Right ventricle myocardium superior (tissue), 1 donor: ENCODE measurements at places on chromosomes 7 and 10. TPM values are rescaled to one million over a fixed set of nuclear protein-coding genes. Genes with fewer than 3 reads are reported as not detected.

The IKZF1 gene
- 2.4 TPM for total RNA-seq

GRCh38 chr7:83161186-83161585 is 1.5 kb downstream of the PCLO start:
- no peak for DNase-seq

DNA sequence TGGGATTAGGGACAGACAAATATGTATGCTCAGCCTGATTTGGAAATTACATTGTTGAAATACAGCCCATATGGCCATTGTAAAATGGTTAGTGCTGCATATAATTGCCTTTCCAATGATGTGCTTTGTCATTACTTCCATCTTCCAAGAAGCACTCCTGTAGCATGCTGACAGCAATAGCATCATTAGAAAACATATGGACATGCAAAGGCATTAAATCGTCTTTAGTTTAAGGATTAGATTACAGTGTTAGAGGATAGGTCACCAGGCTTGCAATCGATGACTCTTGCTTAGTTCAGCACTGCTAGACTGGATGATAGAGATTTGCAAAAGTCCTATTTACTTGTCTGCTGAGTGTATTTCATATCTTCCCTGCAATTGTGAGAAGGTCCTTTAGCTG is 17.4 kb downstream of the AUTS2 start:
- no peak for DNase-seq

GRCh38 chr7:6675807-6676405 is 30.8 kb downstream of the ZNF12 start:
- no peak for DNase-seq

The MBLAC1 gene
- 2.6 TPM for total RNA-seq

The SNX10 gene
- 1.2 TPM for total RNA-seq

DNA sequence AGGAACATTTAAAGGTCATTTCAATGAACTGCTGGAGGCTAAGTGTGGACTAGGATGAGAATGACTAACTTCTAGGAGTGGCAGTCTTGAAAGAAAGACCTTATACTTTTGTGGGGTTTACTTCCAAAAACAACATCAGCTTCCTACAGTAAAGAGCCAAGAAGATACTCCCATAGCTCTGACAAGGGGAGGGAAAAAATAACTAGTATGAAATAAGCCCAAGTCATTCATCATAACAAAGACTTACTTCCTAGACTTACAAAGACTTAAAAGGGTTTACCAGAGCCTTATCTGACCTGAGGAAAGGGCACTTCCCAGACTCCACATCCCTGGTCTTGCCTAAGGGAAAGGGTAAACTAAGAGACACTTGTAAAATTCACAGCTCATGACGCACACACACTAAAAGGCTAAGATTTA is 31.7 kb downstream of the ARHGAP12 start:
- DNase-seq = no peak

The HMX3 gene
- not detected for total RNA-seq

The AUTS2 gene
- 5.2 TPM for total RNA-seq

DNA sequence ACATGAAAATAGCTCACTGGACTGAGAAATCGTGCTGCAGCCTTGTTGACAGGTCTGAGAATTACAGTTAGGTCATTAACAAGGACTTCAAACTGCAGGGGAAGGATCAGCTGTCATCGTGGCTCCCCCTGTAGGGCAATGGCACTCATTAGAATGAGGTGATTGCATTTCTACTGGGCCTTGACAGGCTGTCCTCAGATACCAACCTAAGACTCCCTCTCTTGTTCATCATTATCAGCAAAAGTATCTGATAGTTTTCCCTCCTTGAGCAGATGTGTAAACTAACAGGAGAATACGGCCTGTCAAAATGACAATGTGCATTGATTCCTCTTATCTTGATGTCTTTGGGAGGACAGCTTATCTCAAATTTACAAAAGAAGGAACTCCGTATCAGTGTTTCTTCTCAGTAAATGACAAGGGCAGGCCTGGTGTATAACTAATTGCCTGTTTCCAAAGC is 648.5 kb upstream of the LRRN3 start:
- no peak for DNase-seq

GRCh38 chr7:24665564-24666294 is 91.5 kb downstream of the GSDME start:
- no peak for DNase-seq

GRCh38 chr7:82406937-82407336 is 36.6 kb downstream of the CACNA2D1 start:
- DNase-seq = no peak

- no peak for DNase-seq
Observed at GRCh38 chr10:122295451-122295809, 24.3 kb downstream of the BTBD16 start.

The OPTN gene
- total RNA-seq = 149 TPM

GRCh38 chr7:75856536-75856935 is 22.3 kb upstream of the RHBDD2 start:
- no peak for DNase-seq
